ENCODE measurements at places on chromosomes 5 and 9.

- DNase-seq = no peak
These were observed 435.9 kb downstream of the DNAH5 start for GRCh38 chr5:13508559-13508958.

GRCh38 chr9:135600296-135600817 lies 38.8 kb downstream of the PAEP start:
- no peak for DNase-seq

DNA sequence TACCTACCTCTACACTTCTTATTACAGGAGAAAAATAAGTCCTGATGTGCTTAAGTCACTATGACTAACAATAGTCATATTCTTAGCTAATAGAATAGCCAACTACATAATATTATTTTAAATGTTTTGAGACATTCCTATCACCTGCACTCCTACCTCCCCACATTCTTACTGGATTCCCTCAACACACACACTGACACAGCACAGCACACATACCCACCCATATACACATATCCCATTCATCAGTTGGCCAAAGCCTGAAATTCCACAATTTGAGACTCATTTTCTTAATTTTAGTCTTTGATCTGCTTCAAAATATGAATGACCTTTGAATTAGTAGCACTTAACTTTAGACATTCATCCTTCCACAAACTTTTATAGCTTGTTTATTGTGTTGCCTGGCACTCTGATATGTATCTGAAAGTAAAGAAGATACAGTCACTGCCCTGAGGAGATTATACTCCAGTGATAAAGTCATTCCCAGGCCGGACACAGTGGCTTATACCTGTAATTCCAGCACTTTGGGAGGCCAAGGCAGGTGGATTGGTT lies 168.3 kb upstream of the RASA1 start:
- no peak for DNase-seq

GRCh38 chr5:32304622-32305021 lies 8.1 kb downstream of the MTMR12 start:
- no peak for DNase-seq

- no peak for DNase-seq
These were observed 31.9 kb downstream of the CNTFR start for GRCh38 chr9:34557426-34558321.
